Stimulated activated CD4-positive, alpha-beta T cell treated with anti-CD3 and anti-CD28 coated beads, Interleukin-2, amount 100 ng/mL, for 48 hours (primary cell): ENCODE measurements at places on chromosomes 6 and 20.

- peak; percentile 3 for DNase-seq
These were observed 29.5 kb downstream of the MTHFD1L start for GRCh38 chr6:150894935-150895552.

DNA sequence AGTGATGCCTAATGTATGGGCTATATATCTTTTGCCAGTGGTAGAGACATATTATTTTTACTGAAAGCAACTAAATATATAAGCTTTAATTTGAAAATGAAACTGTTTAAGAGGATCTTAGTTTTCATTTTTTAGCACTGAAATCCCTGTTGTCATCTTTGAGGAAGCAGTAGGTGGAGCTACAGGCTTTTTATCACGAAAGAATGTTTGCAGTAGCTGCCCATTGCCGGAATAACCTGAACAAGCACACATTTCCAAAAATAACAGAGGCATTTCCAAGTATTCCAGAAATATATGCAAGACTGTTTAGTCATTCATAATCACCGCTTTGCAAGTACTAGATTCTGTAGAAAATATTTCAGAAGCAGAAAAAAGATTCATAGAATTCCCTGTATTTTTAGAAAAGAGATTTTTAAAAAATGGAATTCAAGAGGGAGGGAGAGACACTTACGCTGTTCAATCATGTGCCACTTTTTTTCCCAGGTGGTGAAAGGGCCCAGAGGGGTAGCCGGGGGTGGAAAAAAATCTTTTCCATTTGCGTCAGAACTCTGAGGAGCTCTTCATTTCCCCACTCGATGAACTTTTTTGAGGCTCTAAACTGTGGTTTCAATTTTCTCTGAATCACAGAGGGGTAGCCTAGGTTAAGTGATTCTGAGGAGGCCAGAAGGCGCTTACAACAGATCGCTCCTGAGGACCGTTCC is 142.5 kb upstream of the FERMT1 start:
- no peak for DNase-seq

GRCh38 chr6:139577124-139577762 is 202.8 kb upstream of the CITED2 start:
- DNase-seq: no peak

DNA sequence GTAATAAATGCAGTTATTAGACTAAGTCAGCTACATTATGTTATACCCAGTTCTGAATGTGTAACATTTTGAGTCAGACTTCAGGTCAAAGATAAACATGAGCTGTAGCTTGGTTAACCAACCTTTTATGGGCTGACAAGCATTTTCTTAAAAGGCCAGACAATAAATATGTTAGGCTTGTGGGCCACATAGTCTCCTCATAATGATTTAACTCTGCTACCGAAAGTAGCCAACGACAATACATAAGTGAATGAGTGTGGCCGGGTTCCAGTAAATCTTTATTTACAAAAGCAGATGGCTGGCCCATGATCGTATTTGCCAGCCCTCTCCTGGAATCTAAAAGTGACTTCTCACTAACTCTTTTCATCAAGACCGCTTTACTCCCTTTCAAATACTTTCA is 49.9 kb downstream of the ATG5 start:
- no peak for DNase-seq

GRCh38 chr20:20489648-20490341 is 121.9 kb downstream of the INSM1 start:
- no peak for DNase-seq

DNA sequence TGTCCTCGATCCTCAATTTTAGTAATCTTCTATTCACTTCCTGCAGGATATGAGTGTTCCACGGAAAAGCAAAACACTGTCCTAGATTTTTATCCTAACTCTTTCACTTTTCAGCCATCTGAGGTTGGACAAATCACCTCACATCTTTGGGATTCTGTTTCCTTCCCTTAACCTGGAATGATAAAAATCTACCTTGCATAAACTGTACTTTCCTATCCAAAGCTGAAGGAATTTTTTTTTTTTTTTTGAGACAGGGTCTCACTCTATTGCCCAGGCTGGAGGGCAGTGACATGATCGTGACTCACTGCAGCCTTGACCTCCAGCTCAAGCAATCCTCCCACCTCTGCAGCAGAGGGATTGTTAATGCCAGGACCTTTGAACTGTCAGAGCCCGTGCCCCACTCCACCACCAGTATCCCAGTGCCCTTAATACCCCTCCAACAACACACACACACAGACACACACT is 20.5 kb downstream of the CAPN11 start:
- DNase-seq: no peak

DNA sequence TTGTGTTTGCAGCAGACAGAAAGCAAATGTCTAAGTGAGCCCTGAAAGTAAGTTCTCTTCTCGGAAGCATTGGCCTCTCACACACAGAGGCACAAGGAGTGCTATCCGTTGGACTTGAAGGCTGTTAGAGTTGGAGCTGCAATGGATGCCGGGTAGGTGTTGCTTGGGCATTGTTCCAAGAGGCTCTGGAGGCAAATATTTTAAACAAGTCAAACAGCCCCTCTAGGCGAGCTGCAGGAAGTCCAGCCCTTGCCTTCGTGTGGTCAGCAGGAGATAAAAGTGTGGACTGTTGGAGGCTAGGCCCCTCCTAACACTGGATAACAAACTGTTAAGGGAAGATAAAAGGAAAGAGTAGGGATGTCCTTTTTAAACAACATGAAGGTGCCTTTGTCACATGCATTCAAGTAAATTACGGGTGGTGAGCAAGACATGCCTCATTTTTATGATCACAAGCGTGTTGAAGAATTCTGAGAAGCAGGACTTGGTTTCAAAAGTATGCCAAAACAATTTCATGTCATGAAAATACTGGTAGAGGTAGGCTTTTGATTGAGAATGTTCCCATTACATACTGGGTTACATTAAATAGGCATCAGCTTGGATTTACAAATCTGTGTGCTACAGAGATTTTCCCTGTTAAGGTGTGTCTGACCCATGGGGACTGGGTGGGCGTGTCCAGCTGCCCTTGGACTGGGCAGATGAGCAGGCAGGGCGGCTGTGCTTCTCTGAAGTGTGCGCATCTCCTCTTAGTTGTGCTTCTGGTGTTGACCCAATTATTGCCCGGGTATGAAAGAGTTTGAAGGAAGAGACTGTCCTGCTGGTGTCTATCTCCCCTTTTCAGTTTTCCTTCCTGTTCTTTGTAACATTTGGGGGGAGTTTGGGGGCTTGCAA is 57.5 kb downstream of the RREB1 start:
- DNase-seq: no peak

DNA sequence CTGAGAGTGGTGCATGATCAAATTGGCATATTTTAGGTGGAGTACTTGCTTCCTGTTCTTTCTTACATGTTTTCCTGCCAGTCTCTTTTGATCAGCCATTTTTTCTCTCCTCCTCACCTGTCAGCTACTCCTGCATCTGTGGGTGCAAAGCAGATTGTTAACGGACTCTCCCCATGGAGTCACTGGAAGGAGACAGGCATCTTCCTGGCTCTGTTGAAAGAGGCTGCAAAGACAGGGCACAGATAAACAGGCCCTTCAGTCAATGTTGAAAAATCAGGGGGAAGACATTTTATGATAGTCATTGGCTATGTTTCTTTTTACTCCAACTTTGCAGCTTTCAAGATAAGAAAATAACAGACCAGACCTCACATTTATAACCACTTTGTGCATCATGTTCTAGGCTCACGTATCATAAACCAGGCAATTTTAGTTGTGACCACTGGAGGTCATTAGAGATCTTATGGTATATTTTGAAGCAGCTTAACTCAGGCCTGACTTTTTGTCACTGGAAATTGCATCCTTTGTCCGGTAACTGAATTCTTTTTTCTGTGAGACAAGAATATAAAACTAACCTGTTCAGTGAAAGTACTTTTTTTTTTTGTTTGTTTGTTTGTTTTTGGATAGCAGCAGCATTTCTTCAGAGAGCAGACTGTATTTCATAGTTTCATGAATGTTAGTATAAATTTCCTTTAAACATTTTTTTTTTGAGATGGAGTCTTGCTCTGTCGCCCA is 20.1 kb downstream of the ECT2L start:
- DNase-seq: no peak

DNA sequence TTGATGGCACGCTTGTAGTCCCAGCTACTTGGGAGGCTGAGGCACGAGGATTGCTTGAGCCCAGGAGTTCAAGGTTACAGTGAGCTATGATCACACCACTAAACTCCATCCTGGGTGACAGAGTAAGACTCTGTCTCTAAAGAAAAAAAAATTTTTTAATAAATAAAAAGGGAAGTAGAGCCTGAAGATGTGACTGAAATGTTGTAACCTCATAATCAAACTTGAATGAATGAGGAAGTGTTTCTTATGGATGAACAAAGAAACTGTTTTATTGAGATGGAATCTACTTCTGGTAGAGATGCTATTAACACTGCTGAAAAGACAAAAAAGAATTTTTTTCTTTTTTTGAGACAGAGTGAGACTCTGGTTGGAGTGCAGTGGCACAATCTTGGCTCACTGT is 6.7 kb downstream of the MAK start:
- no peak for DNase-seq

DNA sequence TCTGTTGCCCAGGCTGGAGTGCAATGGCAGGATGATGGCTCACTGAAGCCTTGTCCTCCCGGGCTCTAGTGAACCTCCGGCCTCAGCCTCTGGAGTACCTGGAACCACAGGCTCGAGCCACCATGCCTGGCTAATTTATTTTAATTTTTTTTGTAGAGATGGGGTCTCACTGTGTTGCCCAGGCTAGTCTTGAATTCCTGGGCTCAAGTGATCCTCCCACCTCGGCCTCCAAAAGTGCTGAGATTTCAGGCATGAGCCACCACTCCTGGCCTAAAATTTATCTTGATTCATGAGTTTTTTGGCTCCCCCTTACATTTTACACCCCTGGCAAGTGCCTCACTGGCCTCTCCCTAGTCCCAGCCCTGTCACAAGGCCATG is 2.5 kb upstream of the SLC29A1 start:
- no peak for DNase-seq

- DNase-seq: no peak
These were observed at the start of gene BHLHE23 for GRCh38 chr20:63006540-63007359. TSS of gene BHLHE23 (minus strand) at chr20:63006964. CDS start at chr20:63006774, 190 bp downstream.

DNA sequence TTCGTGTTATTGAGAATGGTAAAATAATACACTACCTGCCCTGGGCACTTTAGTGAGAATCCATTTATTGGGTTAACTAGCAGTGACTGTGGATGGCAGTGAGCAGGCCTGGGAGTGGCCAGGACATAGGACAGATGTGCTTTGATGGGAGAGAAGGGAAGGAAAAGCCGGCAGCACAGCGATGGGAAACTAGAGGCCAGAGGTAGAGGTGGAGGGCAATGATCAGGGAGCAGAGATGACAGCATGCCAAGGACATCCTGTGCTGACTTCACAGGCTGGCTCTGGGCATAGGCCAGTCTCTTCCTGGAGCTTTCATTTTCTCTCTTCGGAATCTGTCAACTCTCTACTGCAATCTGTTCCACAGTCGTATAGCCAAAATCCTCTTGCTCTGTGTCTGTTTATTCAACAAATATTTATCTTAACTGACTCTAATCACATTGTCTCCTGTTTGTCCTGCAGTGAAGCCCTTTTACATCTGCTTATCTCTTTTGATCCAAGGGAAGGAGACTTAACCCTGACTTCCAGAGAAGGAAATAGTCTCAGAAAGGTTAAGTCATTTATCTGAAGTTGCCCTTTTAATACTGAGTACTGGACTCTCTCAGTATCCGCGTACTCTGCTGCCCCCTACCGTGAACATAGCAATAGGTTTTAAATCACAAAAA is 18.4 kb upstream of the MMP24 start:
- peak; percentile 84 for DNase-seq

DNA sequence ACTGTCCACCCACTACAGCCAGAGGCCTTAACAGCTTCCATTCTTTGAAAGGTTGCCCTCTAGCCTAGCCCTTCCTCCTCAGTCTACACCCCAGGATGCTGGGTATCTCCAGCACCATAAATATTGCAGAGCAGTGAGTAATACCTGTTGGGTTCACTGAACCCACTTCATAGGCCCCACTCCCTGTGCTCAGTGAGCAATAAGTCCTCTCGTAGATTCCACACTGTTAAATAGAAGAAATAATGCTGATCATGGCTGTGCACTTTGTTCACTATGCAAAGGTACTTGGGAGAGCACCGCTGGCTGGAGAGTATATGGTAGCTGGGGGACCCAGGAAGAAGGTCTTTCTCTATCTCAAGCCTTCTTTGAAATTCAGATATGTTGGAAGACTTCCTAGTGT is 87.3 kb downstream of the RSPH3 start:
- no peak for DNase-seq

DNA sequence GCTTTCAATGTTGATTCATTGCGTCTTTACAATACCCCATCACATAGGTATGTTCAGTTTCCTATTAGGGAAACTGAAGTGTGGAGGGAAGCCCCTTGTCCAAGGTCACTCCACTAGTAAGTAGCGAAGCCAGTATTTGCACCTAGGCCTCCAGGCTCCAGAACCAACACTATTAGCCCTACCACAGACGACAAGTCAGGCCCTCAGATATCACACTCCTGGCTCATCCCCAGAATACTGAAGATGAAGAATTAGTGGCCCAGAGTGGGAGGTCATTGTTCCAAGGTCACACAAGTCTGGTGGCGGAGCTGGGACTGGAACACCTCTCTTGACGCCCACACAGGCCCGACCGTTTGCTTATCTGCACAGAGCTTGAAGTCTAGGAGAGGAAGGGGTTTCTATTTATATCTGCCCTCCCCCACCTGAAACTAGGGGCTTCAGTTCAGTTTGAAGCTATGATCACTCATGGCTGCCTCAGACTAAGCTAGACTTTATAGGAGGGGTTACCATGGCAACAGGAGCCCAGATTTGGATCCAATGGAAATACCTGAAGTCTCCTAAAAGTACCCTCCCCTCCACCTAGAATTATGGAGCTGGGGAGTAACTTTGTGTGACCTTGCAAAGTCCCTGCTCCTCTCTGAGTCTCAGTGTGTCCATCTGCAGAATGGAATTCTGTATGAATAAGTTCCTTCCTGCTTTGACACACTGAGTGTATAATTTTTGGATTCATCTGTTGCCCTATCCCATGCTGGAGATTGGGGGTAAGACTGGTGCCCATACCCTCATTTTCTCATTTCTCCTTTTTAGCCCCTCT is 2.2 kb downstream of the SNTA1 start:
- no peak for DNase-seq

- no peak for DNase-seq
These were observed 18.9 kb downstream of the GSTA4 start for GRCh38 chr6:52976149-52976548.

DNA sequence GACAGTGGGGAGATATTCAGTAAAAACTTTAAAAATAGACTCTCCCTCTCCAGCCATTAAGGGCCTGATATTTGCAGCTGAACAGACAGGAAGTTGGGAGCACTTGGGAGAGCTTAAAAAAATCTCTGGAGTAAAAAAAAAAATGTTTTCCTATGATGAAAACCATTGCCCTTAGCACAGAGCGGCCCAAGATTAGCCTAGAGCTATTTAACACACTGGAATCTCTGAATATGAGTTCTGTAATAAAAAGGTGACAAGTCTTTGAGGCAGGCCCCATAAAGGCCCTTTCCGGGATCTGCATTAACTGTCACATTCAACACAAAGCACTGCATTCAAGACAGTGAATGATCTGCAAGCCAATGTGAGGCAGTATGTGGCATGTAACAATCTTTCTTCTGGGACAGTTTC is 393.7 kb downstream of the ZFAND3 start:
- no peak for DNase-seq
